ENCODE measurements at places on chromosomes 3 and 15. TPM values are rescaled to one million over a fixed set of nuclear protein-coding genes. Genes with fewer than 3 reads are reported as not detected.
A peak's percentile ranks its signal among the peaks of the same experiment; 100 is the strongest.

P3H2 gene
- polyA plus RNA-seq, result 32.6 TPM

EXD1 gene
- not detected for polyA plus RNA-seq

- no peak for DNase-seq
Observed at GRCh38 chr15:79403501-79403900, 28.6 kb upstream of the MINAR1 start.

DNA sequence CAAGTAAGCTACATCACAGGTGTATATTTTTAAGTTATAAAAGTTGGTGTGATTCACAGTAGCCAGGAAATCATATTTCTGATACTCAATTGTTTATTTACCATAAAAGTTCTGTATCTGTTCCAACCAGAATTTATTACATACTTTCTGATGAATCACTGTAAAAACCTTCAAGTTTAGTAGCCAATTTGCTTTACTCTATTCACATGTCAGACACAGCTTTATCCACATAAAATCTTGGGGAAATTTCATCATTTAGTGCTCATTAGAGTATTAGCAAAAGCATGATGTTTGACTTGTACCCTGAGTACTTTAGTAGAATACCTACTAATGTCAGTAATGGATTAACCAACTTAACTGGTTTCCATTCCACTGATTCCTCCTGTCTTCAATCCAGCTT, 249.8 kb downstream of the POLQ start:
- no peak for DNase-seq

TMC3 gene
- polyA plus RNA-seq, result not detected

- DNase-seq, result no peak
Observed at GRCh38 chr3:188667926-188668325, 503.8 kb upstream of the TPRG1 start.

DNA sequence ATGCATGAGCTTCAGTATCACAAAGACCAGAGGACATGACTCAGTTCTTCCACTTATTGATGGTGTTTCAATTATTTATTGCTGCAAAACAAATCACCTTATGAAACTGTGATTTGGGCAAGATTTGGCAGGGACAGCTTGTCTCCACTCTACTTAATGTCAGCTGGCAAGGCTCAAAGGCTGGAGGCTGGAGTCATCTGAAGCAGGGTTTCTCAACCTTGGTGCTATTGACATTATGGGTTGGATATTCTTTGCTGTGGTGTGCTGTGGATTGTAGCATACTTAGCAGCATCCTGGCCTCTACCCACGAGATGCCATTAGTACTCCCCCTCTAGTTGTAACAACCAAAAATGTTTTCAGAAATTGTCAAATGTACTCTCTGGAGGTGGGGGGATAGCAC, 138.8 kb upstream of the PEX5L start:
- DNase-seq, result no peak

MUC20 gene
- polyA plus RNA-seq, result 0.19 TPM

DNA sequence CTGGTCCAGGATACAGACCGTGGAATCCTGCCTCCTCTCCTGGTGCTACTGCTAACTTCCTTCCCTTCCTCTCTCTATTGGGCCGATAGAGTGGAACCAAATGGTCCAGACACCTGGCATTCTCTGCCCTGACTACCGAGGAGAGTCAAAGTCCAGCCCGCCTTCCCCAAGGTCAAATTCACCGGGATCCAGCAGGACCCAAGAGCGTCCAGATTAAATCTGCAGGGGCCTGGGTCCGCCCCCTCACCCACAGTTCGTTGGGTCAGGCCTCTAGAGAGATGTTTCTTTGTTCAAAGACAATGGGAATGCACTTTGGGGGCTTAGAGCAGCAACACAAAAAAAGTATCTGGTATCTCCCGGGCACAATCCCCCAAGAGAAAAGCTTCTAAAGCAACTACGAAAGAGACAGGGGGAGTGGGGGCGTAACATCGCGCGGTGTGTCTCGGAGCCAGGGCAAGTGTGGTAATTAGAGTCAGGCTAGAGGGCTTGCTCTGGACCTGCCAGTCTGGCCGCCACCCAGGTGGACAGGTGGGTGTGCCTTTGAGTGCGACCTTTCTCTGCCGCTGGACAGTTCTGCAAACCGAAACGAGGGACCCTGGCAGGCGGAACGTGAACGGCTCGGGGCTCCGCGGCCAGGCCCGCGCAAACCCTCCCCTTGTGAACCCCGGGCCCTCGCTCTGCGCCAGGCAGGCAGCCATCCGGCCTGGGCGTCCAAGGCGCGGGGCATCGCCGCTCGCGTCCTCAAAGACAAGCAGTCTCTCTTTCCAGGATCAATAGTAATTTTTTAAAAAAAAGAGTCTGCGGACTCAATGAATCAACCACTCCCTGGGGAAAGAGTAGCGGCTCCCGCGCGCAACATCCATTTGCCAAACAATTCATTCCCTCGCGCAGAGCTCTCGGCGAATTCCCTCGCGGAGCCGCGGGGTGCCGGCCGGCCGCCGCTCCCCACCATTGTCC, 806 bp downstream of the KLHL25 start:
- no peak for DNase-seq

- no peak for DNase-seq
Observed at GRCh38 chr3:161838021-161838420, 341.4 kb downstream of the OTOL1 start.

DNA sequence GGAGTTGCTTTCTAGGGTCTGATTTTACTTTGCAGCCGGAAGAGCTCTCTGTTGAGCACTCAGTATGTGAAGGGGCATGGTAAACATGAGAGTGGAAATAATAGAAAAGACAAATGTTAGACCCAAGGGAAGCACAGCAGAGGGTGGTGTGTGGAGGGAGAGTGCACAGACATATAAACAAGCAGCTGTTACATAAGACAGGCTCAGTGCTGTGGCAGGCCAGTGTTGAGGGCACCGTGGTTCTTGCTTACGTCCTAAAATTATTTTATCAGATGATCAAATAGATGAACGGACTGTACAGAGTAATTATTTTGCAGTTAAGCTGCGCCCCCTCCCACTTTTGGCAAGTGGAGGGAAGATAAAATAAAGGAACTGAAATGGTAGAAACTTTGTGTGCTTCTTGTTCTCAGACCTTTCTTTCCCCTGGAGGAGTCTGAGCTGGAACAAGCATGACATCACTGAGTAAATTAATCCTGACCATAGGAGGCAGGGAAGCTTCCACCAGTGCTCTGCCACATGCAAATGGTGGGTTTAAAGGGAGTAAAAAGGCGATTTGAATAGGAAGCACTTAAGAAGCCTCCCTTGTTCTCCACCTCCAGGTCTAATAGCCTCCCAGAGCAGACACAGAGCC, 205.6 kb downstream of the IL20RB start:
- DNase-seq, result no peak

MCF2L2 gene
- polyA plus RNA-seq, result not detected

- DNase-seq, result no peak
Observed at GRCh38 chr3:128878556-128879124, 780 bp upstream of the ACAD9 start.

- no peak for DNase-seq
Observed at GRCh38 chr3:11452312-11452711, 180.1 kb downstream of the ATG7 start.

GRCh38 chr15:43266834-43267233, at the start of gene TGM5:
TSS of gene TGM5 (minus strand) at chr15:43266928. CDS start at chr15:43266849, 79 bp downstream.
- DNase-seq, result no peak

FAM3D gene
- not detected for polyA plus RNA-seq

RAD18 gene
- polyA plus RNA-seq, result 6.7 TPM

DNA sequence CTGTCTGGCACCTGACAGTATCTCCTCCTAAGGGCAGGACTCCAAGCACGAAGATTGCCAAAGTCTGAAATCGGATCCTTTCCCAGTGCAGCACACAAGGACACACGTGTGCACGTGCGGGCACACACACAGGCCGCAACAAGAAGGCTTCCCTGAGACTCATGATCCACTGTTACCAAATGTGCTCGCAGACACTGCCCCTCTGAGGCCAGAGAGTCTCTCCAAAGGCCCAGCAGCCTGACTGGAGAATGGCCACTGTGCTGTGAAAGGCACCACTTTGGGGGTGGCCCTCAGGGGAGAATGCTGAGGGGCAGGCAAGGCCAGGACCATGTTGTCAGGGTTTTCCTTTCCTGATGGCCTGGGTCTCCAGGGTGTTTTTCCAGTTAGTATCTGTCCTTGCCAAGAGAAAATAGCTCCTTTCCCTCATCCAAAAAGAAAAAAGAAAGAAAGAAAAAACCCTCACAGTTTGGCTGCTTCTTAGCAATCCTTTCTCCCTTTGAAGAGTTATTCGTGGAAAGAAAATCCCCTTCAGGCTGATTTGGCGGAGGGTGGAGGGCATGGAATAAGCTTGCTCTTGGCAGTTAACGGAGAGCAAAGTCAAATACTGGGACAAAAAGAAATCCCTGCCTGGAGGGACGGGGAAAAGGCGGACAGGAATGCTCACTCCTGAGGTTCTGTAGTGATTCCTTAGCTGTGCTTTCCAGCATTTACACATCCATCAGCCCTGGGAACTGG, 112.2 kb upstream of the ETV5 start:
- no peak for DNase-seq

DNA sequence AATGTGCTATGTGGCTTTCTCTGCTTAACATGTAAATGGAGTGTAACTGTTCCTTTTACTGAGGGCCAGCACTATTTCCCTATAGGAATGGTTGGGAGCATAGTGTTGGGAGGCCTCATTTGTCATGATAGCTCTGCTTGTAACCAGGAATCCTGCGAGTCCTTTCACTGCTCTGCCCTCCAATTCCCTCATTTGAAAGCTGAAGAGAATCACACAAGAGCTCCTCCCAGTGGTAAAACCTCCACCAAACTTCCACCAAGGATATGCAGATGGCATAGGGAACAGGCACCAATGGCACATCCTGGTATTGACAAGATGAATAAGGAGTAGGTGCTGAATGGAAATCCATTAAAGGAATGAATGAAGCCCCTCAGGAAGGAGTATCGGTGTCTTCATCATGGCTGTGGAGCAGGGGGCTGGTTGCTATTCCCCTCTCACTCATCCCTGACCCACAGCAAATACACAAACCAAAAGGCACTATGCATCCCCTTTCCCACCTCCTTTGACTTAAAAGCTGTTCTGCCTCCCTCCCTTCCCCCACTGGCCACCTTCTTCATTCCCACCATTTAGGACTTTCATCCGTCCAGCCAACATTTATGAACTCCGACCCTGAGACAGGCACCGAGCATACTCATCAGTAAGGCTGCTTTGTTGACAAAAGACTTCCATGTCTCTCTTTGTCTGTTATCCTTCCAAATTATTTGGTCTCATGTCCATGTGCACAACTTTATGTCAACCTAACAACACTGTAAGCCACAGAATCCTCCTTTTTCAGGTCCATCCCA, 560.8 kb downstream of the FOXP1 start:
- no peak for DNase-seq

GCSAM gene
- not detected for polyA plus RNA-seq

GRCh38 chr3:111584744-111585143, 10.4 kb downstream of the ZBED2 start:
- DNase-seq, result no peak

- no peak for DNase-seq
Observed at GRCh38 chr3:128174675-128175590, 21.7 kb downstream of the EEFSEC start.

- DNase-seq, result no peak
Observed at GRCh38 chr15:82398785-82399184, 30.8 kb upstream of the GOLGA6L9 start.

GRCh38 chr3:16928386-16929132, 43.8 kb downstream of the PLCL2 start:
- no peak for DNase-seq

DNA sequence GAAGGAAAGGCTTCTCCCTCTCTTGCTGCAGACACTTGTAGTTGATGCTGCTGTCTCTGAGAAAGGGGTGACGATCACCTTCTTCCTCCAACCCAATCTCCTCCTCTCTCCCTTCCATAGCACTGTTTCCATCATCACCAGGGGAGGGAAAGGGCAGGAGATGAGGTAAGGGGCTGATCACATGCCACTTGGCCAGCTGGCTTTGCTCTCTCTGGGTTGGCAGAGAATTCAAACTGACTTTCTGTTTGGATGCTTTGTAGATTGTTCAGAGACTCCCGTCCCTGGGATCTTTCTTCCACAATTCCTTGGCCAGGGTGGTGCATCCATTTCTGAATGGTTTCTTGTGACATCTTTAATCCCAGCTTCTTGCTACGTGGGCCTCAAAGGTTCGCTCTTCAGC, 43.2 kb upstream of the ZNF148 start:
- DNase-seq, result no peak

GRCh38 chr15:40281801-40282146, 1.1 kb downstream of the ANKRD63 start:
- DNase-seq, result no peak

GRCh38 chr15:57509965-57510364, 81.7 kb upstream of the MYZAP start:
- no peak for DNase-seq

GRCh38 chr3:21273259-21274025, 477.6 kb downstream of the ZNF385D start:
- no peak for DNase-seq

PPM1L gene
- polyA plus RNA-seq, result 0.26 TPM

GRCh38 chr3:124297062-124297980, 305.4 kb upstream of the ROPN1 start:
- DNase-seq, result no peak

- no peak for DNase-seq
Observed at GRCh38 chr3:156304406-156304805, 184.0 kb downstream of the KCNAB1 start.

- DNase-seq, result no peak
Observed at GRCh38 chr3:54826251-54826691, 101.6 kb downstream of the LRTM1 start.

EMC7 gene
- polyA plus RNA-seq, result 86.9 TPM

- DNase-seq, result no peak
Observed at GRCh38 chr3:195462308-195462610, 19.4 kb upstream of the ACAP2 start.

DNA sequence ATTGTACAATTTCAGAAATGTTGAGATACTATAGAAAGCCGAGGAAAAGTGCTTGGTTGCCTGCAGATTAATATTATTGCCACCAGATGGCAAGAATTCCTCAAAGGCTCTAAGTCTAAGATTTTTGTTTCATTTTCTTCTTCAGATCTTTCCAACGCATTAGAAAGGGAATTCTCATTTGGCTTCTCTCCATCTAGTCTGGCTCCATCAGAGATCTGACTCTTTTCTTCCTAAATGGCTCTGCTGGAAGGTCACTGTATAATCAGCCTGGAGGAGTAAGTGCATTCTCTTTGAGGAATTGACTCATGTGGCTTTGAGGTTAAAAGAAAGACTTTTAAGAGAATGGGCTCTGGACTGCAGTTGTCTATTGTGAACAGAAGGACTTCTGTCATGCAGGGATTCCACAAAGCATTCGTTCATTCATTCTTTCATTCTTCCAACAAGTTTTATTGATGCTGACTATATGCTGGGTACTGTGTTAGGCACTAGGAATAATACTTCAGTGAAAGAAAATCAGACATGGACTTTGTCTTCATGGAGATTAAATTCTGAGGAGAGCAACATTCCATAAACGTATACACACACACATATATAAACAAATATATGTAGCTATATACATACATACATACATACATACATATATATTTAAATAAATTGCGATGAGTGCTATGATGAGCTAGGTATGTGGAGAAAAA, 55.3 kb downstream of the SLC28A2 start:
- DNase-seq, result peak; percentile 3

GYG1 gene
- 75.2 TPM for polyA plus RNA-seq

JAGN1 gene
- 44.4 TPM for polyA plus RNA-seq

DNA sequence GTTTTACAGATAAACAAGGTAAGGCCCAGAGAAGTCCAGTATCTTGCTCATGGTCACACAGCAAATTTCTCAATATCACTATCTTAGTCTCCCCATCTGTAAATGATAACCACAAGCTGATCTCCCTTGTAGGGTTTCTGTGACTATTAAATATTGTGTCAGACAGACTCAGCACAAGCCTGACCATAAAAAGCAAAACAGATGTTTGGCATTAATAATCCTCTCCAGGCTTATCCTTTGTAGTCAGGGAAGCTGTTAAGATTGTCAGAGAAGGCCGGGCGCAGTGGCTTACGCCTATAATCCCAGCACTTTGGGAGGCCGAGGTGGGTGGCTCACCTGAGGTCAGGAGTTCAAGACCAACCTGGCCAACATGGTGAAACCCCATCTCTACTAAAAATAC, 173.2 kb upstream of the PRICKLE2 start:
- DNase-seq, result no peak

Measured in AG04450 (cell line).